ENCODE measurements at places on chromosomes 13 and 19. TPM values are rescaled to one million over a fixed set of nuclear protein-coding genes. Genes with fewer than 3 reads are reported as not detected.

CGB8 gene
- 2.4 TPM for polyA plus RNA-seq

GDF15 gene
- polyA plus RNA-seq: 53.4 TPM

KIR2DL1 gene
- polyA plus RNA-seq: not detected

CDX2 gene
- polyA plus RNA-seq: 0.34 TPM

GRCh38 chr13:81602241-81602640 is 1261.3 kb upstream of the SPRY2 start:
- no peak for DNase-seq

DNA sequence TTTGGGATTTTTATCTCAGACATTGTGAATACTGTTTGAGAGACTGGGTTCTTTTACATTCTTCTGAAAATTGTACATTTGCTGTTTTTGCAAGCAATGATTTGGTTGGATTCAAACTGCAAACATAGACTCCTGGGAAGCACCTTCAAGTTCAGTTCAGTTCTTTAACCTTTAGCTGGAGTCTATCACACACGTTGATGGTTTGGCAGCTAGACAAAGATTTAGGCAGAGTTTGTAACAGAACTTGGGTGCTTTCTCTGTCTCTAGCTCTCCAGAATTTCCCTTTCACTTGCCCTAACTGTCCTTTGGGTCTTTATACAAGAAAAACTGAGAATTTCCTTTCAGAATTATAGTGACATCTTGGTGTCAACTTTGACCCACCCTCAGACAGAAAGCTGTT is 556.6 kb downstream of the DIAPH3 start:
- no peak for DNase-seq

GRCh38 chr13:98650396-98651107 is 73.6 kb upstream of the STK24 start:
- no peak for DNase-seq

DNA sequence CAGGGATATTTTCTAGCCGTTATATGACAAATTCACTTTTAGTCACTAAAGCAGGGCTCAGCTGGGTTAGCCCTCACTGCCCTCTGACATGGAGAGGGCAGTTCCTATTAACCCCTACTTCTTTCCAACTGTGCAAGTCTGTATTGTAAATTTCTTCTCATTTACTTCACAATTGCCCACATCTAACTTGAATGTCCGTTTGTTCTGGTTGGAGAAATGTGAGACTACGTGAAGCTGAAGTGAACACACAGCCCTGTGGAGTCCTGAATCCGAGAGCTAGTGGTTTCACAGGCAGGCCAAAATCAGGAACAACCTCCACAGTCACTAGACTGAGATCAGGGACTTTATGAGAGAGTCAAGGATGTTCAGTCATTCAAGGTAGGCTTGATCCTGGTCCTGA is 4.4 kb upstream of the MYO16 start:
- DNase-seq: no peak

DNA sequence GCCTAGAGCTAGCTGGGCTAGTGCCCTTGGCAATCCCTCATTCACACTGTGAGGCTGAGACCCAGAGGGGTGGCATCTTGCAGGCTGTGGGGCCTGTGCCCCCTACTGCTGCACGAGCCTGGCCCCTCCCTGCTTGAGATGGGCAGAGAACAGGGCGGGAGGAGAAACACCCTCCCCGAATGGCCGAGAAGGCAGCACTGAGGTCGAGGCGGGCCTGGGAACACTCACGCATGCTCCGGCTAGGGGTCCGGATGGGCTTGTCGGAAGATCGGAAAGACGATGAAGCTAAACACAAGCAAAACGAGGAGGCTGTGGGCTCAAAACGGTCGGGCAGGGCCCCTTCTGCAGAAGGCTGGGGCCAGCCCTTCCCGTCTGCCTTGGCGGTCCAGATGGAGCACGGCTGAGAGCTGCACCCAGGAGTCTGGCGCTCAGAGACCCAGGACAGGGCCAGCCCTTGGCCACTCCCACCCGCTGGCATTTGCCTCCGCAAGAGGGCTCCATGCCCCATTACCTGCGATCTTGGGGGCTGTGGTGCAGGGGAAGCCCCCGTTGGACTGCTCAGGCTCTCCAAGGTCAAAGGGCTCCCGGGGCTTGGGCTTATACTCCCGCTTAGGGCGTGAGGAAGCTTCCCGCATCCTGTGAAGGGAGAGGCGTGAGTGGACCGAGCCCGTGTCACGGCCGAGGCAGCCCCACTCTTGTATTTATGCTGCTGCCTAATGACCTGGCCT is 18.9 kb downstream of the MPND start:
- no peak for DNase-seq

- no peak for DNase-seq
Observed at GRCh38 chr19:32891609-32892008, 22.0 kb upstream of the SLC7A9 start.

- no peak for DNase-seq
Observed at GRCh38 chr19:47019431-47020041, at the start of gene NPAS1. TSS of gene NPAS1 (plus strand) at chr19:47019837. CDS start at chr19:47021048, 1,211 bp downstream.

GRCh38 chr19:13120817-13121216 is 2.8 kb downstream of the NACC1 start:
- DNase-seq: no peak

GRCh38 chr19:23075031-23075733 is 41.6 kb upstream of the ZNF730 start:
- no peak for DNase-seq

DNA sequence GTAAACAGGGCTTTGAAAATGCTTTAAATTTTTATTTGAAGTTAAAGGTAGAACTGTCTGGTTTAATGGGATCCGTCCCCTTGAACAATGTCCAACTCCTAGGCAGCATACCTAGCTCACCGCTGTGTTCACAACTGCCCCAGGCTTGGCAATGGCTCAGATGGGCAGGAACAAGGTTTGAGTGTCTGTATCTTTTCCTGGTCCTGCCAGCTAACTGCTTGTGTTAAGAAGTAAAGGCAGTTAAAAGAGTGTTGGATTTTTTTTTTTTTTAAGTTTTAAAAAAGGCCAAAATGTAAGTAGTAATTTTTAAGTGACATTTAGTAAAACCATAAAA is 66.7 kb upstream of the FNDC3A start:
- no peak for DNase-seq

GRCh38 chr19:18853755-18854427 is 22.1 kb downstream of the UPF1 start:
- DNase-seq: no peak

GRCh38 chr19:10593820-10594637 is 6.9 kb upstream of the AP1M2 start:
- DNase-seq: no peak
